ENCODE measurements at places on chromosomes 2 and 18.

GRCh38 chr18:903701-904100, 970 bp upstream of the ADCYAP1 start:
- peak; percentile 22 for DNase-seq

- DNase-seq, result no peak
Observed at GRCh38 chr18:14930076-14930475, 182.1 kb downstream of the ANKRD30B start.

GRCh38 chr2:28613633-28614501, 118.0 kb downstream of the PLB1 start:
- DNase-seq, result no peak

DNA sequence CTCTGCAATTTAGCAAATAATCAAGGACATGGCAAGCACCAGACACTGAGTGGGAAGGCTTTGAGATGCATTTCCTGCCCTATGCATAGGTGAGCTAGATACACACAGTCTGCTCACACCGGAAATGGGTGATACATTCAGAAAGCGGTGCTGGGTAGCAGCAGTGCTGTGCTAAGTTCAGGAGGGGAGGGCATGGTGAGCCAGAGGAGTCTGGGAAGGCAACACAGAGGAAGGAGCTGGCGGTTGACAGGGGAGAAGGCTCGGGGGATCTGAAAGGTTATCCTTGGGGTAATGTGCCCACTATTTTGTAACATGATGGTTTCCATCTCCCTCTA, 57.4 kb upstream of the EPAS1 start:
- DNase-seq, result no peak

DNA sequence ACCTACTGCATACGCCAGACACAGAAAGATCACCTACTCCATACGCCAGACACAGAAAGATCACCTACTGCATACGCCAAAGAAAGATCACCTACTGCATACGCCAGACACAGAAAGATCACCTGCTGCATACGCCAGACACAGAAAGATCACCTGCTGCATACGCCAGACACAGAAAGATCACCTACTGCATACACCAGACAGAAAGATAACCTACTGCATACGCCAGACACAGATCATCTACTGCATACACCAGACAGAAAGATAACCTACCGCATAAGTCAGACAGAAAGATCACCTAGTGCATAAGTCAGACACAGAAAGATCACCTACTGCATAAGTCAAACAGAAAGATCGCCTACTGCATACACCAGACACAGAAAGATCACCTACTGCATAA, 25.8 kb downstream of the COA5 start:
- DNase-seq, result no peak

GRCh38 chr2:168524005-168524404, 67.9 kb downstream of the CERS6 start:
- no peak for DNase-seq

DNA sequence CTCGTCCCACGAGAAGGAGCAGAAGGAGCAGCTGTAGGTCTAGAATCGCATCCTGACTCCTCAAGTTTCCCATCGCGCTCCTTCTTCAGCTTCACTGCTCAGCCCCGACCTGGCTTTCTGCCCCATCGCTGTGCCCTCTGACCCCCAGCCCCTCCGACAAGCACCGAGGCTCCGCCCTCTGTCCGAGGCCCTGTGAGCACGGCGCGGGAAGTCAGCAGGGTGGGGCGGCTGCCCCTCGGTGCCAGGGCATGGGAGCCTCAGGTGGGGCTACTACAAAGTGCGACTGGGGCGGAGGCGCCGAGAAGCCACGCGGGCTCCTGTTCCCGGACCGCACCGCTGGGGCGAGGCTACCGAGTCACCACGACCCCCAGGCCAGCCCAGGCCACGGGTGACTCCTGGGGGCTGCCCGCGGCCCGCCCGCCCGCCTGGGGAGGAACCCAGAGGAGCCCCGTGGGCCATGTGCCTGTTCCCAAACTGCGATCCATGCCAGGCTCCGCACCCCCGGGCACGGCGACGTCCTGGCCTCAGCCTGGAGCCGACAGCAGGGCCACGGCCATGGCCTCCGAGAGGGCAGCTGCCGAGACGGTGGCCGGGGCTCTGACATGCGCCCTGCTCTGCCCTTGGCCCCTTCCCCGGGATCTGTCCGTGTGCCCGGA, 36.6 kb upstream of the ID2 start:
- DNase-seq, result no peak

DNA sequence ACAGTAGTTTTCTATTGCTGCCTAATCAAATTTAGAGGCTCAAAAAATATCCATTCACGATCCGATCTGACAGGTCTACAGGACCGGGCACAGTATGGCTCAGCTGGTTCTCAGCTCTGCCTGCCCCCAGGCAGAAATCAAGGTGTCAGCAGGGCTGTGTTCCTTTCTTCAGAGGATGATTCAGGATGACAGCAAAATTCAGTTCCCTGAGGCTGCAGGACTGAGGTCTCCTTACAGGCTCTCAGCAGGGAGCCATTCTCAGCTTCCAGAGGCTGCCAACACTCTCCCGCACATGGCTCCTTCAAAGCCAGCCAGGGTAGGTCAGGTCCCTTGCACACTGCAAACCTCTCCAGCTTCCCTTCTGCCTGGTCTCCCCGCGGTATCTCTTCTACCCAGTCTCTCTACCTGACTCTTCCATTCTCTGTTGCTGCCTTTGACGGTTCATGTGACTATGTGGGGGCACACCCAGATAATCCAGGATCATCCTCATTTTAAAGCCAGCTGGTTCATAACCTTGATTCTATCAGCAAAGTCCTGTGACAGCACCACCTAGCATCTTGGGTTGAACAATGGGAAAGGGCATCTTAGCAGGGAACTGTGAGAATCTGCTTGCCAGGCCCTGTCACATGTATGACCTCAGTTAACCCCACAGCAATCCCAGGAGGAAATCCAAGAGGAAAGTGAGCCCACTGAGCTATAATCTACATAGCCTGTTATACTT, 50.4 kb downstream of the UXS1 start:
- no peak for DNase-seq

DNA sequence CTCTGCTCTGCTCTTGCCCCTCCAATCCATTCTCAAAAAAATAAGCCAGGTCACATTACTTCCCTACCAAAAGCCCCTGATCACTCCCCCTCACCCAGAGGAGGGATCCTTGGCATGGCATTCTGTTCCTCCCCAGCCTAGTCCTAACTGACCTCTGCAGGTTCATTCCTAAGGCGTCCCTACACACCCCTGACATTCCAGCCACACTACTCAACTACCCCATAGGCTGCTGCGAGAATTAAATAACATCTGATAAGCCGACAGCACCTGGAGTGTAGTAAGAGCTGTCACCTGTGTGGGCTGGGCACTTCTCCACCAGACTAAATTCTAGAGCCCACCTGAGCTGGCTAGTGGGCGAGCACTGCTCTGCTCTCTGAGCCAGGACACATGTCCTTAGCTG, 44.7 kb upstream of the SLC1A4 start:
- no peak for DNase-seq

GRCh38 chr2:231920366-231920765, 5.8 kb downstream of the NPPC start:
- DNase-seq, result no peak

- no peak for DNase-seq
Observed at GRCh38 chr18:13465124-13465446, 246.5 kb downstream of the LDLRAD4 start.

DNA sequence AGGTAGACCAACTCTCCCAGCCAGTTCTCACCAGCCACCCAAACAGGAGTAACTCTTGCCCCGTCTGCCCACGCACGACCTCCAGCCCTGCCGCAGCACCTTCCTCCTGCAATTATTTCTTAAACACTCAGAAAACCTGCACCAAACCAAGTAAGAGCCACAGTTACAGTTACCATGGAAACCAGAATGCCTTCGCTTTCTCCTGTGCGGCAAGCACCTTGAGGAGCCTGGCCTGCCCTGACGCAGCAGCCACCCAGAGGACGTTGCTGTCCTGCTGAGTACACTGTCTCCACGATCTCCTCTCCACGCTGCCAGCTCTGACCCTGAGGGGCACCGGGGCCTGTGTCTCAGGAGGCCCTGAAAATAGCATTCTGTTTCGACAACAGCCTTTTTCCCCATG, 94.3 kb upstream of the SMIM21 start:
- DNase-seq, result no peak

GRCh38 chr2:12882393-12882792, 165.7 kb downstream of the TRIB2 start:
- no peak for DNase-seq

GRCh38 chr2:237673130-237674001, 46.0 kb downstream of the LRRFIP1 start:
- DNase-seq, result peak; percentile 90
